NCI-H526 (cell line): ENCODE measurements at places on chromosomes 5 and 9.

- no peak for DNase-seq
Observed at GRCh38 chr5:118818604-118819003, 169.7 kb downstream of the DTWD2 start.

- no peak for DNase-seq
Observed at GRCh38 chr5:173014671-173015070, 31.1 kb downstream of the ATP6V0E1 start.

DNA sequence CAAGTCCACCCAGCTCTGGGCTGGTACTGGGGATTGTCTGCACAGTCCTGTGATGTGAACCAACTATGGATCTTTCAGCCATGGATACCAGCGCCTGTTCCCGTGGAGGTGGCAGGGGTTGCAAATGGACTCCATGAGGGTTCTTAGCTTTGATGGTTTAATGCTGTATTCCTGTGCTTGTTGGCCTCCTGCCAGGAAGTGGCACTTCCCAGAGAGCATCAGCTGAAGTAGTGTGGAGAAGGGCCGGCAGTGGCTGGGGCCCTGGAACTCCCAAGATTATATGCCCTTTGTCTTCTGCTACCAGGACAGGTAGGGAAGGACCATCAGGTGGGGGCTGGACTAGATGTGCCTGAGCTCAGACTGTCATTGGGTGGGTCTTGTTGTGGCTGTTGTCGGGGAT, 1104.8 kb upstream of the COX7C start:
- no peak for DNase-seq

DNA sequence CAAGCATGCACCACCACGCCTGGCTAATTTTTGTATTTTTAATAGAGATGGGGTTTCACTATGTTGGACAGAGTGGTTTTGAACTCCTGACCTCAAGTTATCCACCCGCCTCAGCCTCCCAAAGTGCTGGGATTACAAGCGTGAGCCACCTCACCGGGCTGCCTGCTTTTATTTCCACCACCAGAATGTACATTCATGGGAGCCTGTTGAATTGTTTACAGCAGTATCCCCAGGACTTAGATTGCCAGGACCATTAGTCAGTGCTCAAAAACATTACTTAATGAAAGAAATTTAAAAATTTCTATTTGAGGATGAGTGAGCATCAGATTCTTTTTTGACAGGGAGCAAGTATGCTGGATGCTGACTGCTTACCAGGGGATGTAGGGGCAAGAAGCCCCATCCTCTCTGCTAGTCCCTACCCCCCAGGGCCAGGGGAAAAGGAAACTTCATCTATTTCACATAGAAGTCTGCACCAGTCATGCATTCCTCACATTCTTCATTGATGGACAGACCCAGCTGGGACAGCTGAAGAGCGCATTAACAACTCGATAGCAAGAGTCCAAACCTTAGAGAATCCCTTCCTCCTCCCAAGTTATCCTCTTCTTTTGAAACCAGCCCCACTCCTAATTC, 10.3 kb upstream of the RGMB start:
- DNase-seq: no peak

DNA sequence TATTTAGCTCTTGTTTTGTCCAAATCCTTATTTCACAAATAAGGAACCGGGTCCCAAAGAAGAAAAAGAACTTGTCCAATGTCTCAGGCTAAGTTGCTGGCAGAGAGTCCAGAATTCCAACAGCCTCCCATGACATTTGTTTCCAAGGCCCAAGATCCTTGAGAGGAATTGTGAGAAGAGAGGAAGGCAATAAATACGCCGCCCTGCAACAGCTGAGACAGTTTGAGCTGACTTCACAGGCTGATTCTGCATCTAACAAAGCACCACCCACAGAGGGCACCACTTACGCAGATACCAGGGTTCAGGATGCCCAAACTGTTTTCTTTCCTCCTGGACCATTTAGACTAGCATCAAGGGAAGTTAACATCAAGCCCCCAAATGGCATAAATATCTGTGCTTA, 211.3 kb downstream of the FAM114A2 start:
- DNase-seq: no peak

DNA sequence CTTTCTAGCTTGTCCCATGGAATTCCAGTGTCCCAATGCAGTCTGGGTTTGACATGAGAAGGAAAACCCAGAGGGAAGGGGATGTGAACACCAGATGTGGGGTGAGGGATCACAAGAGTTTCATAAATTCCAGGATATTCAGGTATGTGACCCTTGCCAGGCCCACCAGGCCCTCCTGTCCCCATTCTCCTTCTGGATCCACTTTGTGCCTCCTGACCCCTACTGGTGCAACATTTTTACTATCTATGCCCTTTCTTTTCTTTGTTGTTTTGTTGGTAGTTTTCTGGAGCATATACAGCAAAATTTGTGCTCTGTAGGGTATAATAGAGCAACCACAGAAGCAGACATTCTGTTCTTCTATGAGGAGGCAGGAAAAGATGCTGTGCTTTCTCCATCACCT, 597.0 kb upstream of the GRAMD2B start:
- no peak for DNase-seq

DNA sequence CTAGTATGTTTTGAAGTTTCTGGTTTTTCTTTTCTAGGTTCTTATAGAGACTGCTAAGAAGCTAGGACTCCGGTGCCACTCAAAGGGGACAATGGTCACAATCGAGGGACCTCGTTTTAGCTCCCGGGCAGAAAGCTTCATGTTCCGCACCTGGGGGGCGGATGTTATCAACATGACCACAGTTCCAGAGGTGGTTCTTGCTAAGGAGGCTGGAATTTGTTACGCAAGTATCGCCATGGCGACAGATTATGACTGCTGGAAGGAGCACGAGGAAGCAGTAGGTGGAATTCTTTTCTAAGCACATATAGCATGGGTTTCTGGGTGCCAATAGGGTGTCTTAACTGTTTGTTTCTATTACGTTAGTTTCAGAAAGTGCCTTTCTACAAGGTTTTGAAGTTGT, 52.2 kb downstream of the MTAP start:
- no peak for DNase-seq

DNA sequence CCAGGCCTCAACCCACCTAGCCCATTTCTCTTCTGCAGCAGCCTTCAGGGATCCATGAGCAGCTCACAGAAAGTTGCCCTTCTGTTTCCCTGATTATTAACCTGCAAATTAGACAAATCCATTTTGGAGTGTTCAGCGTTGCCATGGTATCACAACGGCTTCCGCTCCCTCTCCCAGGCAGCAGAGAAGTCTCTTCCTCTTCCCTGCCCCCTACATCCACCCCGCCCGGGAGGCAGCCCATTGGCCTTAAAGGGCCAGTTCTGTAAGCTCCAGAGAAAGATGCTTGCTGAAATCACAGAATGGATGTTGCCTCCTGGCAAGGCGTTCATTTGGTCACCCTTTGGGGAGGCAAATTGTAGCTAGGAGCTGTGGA, 47.7 kb upstream of the BOD1 start:
- peak; percentile 23 for DNase-seq

GRCh38 chr5:14148890-14149671, 5.9 kb downstream of the TRIO start:
- DNase-seq: no peak

GRCh38 chr5:72817076-72817481, 618 bp downstream of the TNPO1 start:
- DNase-seq: no peak

GRCh38 chr5:33444542-33444941, 3.8 kb downstream of the TARS1 start:
- DNase-seq: no peak

GRCh38 chr9:14814249-14814628, 91.7 kb upstream of the CER1 start:
- DNase-seq: no peak
